ENCODE measurements at places on chromosomes 1 and 21.

DNA sequence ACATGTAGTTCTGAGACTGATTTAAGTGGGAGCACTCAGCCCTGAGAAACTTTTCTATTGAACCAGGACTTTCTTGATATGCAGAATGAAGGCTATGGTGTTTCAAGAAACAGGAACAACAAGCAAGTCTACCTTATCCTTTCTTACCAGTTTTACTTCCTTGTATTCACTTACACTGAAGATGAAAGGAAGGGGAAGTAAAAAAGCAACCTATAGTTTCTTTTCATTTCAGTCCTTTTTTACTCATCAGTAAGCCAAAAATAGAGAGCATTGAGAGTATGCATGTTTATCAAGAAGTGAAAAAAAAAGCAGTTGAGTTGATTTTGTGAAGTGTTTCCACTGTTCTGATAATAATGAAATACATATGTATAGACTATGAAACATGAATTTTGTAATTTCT lies 1010.3 kb downstream of the AMY1C start:
- no peak for DNase-seq

- no peak for DNase-seq
Measured at GRCh38 chr1:202613571-202613970, 96.7 kb downstream of the SYT2 start.

DNA sequence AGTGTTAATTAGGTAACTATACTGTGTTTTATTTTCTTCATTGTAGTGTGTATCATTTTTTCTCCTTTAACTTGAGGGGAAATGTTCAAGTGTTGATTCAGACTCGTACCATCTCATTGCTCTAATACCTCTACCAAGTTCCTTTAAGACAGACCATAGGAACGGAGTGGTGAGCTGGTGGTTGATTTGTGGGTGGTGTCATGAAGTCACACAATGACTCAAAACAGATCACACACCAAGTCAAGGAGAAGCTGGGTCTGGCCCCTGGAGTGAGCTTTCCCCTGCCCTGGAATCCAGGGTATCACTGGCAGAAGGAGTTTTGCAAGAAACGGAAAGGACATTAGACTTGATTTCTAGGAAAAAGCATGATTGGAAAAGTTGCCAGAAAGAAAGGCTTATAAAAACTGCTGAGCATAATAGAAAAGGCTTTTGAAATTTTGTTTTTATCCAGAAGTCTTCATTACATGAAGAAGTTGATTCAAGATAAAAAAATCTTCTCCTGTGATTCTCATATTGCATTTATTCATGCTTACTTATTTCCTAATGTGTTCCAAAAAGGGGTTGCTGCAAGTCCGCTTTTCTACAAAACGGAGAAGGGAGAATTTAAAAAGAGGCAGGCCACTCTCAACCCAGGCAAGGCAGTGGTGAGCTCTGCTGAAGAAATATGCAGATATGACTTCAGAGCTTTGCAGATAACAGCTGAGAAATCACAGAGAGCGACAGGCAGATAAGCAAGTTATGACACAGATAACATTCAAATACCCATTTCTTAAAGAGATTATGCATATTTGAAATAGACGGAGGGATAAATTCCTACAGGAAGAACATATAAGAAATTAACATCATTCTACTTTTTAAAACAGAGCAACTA lies 79.7 kb downstream of the TBX19 start:
- DNase-seq: peak; percentile 7

- no peak for DNase-seq
Measured at GRCh38 chr1:216071262-216071661, 352.0 kb downstream of the USH2A start.

- DNase-seq: no peak
Measured at GRCh38 chr1:92820024-92820423, 11.8 kb upstream of the RPL5 start.

DNA sequence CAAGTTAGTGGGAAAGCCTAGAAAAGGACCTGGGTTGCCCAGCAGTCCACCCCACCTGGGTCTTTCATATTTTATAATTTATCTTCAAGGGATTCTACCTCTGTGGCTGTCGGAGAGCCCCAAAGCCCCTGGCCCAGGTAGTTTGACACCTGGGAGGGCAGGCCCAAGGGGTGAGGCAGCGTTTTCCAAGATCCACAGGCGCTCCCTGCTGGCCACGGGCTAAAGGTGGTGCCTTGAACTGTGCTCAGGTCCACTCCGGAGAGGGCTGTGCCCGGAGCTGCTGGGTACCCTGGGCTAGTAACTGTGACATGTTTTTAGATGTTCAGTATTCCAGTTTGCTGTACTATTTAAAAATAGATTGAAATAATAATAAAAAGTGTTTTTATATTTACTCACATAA lies 37.2 kb upstream of the CRNN start:
- no peak for DNase-seq

DNA sequence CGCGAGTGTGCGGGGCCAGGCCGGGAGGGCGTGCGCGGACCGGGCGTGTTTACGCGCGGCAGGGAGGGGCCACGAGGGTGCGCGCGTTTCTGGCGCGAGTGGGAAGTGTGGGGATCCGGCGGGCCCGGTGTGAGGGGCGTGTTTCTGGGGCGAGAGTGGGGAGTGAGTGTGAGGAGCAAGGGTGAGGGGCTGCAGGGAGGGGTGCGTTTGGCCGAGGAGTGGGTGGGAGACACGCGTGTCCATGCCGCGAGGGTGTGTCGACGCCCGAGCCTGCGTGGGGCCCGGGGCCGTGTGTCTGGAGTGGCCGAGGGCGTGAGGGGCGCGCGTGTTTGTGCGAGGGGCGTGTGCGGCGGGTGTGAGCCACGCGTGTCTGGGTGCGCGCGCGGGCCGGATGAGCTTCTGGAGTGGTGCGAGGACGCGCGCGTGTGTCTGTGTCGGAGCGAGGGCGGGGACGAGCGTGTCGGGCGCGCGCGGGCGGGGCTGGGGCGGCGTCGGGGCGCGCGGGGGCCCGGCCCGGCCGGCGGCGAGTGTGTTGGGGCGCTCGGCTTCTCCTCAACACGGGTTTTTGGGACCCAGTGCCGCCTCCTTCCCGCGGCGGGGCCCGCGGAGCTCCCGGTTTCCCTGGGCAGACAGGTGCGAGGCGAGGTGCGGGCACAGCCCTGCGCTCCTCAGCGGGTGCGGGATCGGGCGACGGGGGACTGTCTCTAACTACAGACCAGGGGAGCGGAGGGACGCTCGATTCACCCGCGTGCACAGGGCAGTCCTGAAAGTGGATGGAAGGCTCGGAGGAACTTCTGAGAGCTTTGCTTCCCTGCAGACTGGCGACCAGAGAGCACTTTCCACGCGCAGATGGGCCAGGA lies 65.8 kb upstream of the VAMP3 start:
- DNase-seq: peak; percentile 48

- DNase-seq: no peak
Measured at GRCh38 chr1:31515056-31515775, 61.1 kb upstream of the TINAGL1 start.

DNA sequence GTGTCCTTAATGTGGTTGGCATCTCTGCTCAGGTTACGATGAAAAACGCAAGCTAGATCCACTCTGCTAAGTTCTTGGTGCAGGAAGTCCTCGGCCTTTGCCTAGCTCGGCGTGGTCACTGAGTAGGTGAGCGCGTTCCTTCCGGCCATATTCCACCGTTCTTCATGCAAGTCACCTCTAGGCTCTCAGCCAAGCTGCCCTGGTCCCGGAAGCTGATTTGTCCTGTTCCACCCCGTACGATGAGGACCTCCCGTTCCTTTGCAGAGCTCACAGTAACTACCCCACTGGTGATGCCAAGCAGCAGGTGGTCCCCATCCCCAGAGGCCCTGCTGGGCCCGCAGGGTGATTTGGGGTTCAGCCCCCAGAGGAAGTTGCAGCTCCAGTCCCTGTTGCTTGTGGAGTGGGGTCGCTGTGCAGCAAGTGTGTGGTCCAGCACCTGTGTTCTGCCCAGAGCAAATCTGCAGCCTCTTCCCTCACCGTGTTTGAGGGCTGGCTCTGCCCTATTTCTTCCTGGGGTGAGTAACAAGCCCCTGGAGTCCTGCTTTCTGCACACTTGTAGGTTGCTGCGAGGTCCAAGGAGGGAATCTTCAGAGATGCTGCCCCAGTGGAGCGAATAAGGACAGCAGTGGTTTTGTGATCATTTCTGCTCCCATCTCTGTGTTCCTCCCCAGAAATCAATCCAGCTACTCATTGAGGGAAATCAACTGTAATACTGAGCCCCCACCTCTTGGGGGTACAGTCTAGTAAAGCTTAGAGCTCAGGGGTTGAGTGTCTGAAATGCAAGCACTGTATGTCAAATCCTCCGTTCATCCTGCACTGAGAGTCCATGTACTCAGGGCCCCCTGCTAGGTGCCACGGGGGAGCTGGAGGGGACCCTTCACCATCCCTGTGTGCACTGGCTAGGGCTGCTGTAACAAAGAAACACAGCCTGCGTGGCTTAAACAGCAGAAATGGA lies 2.3 kb downstream of the UMODL1 start:
- DNase-seq: no peak

GRCh38 chr1:236016083-236016482 lies 48.8 kb downstream of the NID1 start:
- DNase-seq: no peak

DNA sequence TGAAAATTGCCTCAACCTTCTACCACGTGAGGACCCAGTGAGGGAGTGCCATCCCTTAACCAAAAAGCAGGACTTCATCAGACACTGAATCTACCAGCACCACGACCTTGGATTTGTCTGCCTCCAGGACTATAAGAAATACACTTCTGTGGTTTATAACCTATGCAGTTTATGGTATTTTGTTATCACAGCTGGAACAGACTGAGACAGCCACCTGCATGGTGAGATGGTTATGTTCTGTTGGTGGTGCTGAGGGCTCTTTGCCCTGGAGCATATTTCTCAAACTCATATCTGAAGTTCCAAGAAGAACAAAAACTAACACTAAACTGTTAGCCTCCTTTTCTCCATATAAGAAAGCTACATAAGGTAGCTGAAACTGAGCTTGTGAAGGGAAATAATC lies 69.8 kb upstream of the RGS18 start:
- DNase-seq: no peak

- DNase-seq: peak; percentile 58
Measured at GRCh38 chr21:26169061-26169610, 1.4 kb downstream of the APP start.

- DNase-seq: no peak
Measured at GRCh38 chr1:198455966-198456365, 84.5 kb downstream of the ATP6V1G3 start.

- no peak for DNase-seq
Measured at GRCh38 chr21:38075833-38076587, 159.8 kb upstream of the KCNJ6 start.

GRCh38 chr1:173448945-173449344 lies 28.2 kb upstream of the PRDX6 start:
- no peak for DNase-seq

- no peak for DNase-seq
Measured at GRCh38 chr1:205226868-205227583, 720 bp upstream of the TMCC2 start.

GRCh38 chr1:59986516-59987310 lies 60.1 kb upstream of the CYP2J2 start:
- DNase-seq: no peak

DNA sequence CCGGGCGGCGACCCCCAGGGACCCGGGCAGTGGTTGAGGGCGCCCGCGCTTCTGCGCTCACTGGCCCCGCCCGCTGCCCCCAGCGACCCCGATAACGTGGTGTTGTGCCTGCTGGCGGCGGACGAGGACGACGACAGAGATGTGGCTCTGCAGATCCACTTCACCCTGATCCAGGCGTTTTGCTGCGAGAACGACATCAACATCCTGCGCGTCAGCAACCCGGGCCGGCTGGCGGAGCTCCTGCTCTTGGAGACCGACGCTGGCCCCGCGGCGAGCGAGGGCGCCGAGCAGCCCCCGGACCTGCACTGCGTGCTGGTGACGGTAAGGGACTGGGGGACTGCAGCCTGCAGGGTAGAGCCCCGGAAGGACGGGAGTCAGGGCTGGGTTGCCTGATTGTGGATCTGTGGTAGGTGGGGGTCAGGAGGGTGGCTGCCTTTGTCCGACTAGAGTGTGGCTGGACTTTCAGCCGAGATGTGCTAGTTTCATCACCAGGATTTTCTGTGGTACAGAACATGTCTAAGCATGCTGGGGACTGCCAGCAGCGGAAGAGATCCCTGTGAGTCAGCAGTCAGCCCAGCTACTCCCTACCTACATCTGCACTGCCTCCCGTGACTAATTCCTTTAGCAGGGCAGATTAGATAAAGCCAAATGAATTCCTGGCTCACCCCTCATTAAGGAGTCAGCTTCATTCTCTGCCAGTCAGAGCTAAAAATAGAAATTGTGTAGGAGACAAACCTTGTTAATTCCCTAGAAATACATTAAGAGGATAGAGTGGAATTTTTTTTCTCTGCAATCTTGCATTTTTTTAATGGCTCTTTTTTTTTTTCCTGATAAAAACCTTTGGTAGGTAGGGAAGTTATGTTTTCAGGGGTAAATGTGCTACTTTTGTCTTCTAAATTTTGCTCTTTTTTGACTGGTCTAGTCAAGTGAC lies 1.5 kb downstream of the GADD45A start:
- DNase-seq: peak; percentile 34

GRCh38 chr1:160045653-160046052 lies 13.9 kb upstream of the PIGM start:
- DNase-seq: no peak

DNA sequence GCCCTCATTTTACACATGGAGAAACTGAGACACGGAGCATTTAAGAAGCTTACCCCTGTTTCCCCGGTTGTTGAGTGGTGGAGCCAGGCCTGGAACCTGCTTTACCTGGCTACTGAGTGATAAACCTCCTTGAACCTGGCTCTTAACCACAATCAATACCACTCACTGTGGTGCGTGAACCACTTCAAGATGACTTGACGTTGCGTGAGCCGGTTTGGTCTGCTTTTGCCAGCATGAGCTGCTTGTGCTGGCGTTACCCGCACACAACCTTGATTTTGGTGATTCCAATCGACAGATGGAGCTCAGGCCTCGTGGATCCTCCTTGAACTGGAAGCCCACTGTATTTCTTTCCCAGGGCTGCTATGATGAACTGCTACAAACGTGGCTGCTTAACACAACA lies 6.1 kb upstream of the TINAGL1 start:
- no peak for DNase-seq

DNA sequence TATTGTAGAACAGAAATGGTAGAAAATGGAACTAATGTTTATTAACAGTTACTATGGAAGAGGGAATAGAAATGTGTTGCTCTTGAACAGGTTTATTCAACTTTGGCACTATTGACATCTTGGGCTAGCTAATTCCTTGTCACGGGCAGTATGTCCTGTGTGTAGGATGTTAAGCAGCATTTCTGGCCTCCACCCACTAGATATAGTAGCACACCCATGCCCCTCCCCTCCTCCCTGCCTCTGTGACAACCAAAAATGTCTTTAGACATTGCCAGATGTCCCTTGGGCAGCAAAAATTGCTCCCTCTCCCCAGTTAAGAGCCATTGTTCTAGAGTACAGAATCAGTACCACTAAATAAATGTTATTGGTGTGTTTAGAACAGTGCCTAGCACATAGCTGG lies 91.4 kb upstream of the TPTE start:
- DNase-seq: no peak

GRCh38 chr1:44318097-44319088 lies 36.7 kb downstream of the ERI3 start:
- DNase-seq: peak; percentile 46

GRCh38 chr1:200634261-200635122 lies 13.9 kb upstream of the KIF14 start:
- DNase-seq: no peak

Data from CD4-positive, alpha-beta T cell treated with Interleukin-6 at 100 ng/mL for 8 hours (primary cell).